ENCODE measurements at places on chromosomes 12 and 14.

GRCh38 chr14:63727231-63727735 lies 582 bp downstream of the SGPP1 start:
- no peak for DNase-seq

DNA sequence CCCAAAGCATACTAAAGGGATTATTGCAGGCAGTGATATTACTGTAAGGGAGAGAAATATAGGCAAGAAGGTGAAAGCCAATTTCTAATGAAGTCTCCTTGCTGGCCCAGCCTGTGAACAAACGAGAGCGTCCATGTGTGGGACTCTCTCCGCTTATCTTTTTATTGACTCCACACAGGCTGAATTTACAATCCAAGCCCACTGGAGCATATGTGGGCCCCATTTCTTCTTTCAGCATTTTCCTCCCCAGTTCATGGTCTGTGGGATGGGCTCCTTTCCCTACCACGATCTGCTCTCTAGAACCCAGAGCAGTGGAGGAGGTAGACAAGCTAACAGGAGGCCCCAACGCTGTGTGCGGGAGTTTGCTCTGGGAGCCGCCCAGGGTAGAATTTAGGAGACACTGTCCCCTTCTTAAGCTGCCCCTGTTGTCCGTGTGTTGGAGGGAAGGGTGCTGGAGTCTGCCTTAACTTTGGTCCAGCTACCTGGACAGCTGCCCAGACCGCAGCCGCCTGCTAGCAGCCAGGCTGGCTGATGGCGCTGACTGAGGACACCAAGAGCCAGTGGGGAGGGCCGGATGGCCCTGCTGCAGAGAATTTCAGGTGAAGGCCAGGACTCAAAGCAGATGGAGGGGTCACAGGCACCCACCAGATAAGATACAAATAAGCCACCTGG lies 3.2 kb upstream of the HOXC11 start:
- DNase-seq, result no peak

DNA sequence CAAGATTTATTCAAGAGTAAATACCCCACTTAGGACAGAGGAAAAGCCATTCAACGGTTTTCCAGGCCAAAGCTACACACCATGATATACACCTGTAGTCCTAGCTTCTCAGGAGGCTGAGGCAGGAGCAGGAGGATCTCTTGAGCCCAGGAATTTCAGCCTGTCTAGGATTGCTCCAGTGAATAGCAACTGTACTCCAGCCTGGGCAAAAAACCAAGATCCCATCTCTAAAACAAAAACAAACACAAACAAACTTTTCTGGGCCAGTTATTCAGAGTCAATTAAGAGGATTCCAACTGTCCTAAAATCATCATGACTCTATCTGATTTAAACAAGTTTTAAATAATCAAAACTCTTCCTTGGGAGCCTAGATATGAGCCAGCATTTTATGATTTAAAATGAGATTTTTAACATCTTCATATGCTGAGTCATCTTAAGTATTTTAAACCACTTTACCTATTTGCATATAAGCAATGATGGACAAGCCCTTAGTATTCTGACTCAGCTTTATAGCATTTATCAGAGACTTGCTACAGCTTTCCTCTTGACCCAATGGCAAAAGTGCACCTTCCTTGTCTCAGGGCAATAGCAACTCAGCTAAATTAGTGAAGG lies 77.1 kb downstream of the KCNMB4 start:
- DNase-seq, result no peak

DNA sequence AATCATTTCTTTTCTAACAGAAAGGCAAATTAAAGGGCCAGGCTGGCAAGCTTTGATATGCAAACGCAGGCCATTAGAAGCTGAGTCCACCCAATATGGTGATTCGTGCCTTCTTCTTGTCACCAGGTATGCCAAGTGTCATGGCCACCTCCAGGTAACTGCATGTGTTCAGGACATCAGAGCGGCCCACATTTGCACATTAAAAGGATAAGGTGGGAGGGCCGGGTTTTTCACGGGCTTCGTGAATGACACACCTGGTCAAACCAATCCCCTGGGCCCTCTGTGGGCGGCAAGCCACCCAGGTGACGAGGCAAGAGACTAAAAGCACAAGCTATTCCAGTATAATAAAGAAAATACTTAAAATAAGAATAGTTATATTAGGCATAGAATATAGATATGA lies 75.9 kb upstream of the TSPAN11 start:
- DNase-seq, result no peak

- DNase-seq, result no peak
Observed at GRCh38 chr14:69004731-69005431, 25.8 kb upstream of the ACTN1 start.

DNA sequence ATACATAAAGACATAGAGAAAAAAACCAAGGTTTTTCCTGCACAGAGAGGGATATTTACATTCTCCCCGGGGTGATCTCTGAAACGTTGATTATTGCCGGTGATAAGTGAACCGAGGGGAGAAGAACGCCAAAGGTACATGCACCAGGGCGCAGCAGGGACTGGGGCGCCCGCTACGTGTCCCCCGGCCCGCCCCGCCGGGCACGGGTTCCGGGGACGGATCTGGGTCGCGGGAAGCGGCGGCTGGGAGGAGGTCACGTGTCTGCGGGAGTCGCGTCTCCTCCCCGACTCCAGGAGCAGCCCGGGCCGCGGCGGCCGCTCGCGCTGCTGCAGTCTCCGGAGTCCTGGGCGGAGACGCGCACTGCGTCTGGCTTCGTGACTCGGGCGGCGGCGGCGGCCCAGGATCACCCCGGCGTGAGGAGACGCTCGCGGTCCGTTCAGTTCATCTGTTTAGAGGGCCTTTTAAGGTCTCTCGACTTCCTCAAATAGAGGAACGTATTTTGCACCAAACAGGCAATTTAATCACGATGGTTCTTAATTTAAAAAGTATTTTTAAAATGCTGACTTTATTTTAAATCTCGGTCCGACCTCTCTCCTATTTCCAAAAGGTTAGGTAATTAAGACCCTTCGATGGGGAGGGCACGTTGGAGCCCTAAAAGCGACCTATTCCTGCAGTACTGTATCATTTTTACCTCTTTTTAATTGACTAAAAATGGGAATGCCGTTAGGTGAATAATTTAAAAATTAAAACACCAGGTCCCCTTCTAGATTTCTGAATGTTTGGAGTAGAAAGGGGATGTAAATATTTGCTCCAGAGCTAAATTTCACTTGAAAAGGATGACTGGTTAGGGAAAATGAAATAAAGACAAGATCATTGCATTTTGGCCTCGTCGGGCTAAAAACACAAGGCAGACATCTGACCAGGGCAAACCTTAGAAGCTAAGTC lies 1.8 kb upstream of the BHLHE41 start:
- peak; percentile 28 for DNase-seq

DNA sequence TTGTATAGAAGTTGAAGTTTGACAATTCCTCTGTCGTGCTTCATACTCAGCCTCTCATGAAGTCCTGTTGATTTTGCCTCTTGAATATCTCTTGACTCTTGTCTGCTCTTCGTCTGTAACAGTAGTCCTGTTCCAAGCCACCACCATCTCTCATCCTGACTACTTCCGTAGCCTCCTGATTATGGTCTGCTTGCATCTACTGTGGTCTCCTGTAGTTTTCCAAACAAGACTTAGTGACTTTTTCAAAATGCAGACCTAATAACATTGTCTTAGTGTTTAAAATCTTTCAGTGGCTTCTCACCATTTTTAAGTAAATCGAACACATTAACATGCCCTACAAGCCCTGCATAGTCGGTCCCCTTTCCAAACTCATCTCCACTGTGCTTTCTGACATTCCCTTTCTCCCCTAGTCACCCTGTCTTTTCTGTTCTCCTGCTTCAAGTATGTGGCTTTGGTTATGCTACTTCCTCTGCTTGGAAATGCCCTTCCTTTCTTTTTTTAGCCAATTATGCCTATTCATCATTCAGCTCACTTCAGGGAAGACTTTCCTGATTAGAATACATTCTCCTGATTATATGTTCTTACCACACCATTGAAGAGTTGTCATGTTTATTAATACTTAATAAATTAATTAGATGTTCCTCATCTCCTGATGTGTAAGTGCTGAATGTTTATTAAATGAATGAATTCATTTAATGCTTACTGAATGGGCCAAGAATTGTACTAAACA lies 2.0 kb downstream of the SCYL2 start:
- DNase-seq, result no peak

GRCh38 chr12:40988824-40989223 lies 199.3 kb upstream of the PDZRN4 start:
- no peak for DNase-seq

DNA sequence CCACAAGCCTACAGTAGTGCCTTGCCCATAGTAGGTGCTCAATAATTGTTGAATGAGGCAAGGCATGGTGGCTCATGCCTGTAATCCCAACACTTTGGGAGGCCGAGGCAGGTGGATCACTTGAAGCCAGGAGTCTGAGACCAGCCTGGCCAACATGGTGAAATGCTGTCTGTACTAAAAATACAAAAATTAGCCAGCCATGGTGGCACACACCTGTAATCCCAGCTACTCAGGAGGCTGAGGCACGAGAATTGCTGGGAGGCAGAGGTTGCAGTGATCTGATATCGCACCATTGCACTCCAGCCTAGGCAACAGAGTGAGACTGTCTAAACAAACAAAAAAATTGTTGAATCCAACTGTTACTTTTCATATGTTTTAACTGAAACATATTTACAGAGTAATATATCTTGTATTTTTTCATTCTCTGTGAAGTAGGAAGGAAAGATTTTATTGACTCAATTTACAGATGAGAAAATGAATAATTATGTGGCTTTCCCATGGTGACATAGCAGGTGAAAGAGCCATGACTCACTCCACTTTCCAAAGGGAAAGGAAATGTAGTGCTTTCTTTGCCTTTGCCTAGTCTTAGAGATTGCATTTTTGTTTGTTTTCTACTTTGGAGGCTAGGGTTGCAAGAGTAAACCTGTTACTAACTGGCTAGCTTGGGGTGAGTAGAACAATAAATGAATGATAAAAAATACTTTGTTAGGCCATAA lies 95.4 kb upstream of the SLC38A4 start:
- no peak for DNase-seq

- no peak for DNase-seq
Observed at GRCh38 chr12:112178796-112179195, 53.4 kb downstream of the TRAFD1 start.

GRCh38 chr14:87233266-87233665 lies 759.7 kb downstream of the GALC start:
- no peak for DNase-seq

GRCh38 chr12:28574746-28575592 lies 384.7 kb downstream of the CCDC91 start:
- no peak for DNase-seq

- DNase-seq, result no peak
Observed at GRCh38 chr12:41683023-41683422, 461.7 kb downstream of the GXYLT1 start.

DNA sequence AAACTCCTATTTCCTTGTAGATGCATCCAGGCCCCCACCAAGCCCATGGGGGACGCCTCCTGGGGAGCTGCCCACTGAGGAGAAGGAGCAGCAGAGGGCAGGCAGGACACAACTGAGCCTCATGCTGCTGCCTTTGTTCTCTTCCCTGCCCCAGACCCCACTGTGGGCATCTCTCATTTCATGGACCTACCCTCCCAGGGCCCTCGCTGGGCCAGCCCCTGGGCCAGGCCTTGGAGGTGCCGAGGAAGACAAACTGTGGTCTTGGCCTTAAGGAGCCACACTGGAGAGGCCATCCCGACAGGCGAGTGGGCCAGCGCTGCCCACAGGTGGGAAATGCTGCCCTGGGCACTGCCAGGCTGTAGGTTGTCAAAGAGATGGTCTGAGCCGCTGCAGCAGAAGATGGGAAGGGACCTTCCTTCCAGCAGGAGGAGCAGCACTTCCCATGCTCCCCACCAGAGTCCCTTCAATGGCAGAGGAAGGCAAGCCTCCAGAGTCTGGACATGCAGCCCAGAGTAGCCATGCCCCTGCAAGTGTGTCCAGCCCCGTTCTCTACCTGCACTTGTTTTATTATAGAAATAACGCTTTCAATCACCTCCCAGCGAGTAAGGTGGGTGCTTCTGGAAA lies 147.4 kb downstream of the BCL11B start:
- DNase-seq, result no peak

- no peak for DNase-seq
Observed at GRCh38 chr14:86915406-86915805, 1077.6 kb downstream of the GALC start.

GRCh38 chr14:78286210-78286609 lies 116.0 kb downstream of the NRXN3 start:
- DNase-seq, result no peak

- DNase-seq, result no peak
Observed at GRCh38 chr12:10718279-10718821, 4.8 kb downstream of the YBX3 start.

DNA sequence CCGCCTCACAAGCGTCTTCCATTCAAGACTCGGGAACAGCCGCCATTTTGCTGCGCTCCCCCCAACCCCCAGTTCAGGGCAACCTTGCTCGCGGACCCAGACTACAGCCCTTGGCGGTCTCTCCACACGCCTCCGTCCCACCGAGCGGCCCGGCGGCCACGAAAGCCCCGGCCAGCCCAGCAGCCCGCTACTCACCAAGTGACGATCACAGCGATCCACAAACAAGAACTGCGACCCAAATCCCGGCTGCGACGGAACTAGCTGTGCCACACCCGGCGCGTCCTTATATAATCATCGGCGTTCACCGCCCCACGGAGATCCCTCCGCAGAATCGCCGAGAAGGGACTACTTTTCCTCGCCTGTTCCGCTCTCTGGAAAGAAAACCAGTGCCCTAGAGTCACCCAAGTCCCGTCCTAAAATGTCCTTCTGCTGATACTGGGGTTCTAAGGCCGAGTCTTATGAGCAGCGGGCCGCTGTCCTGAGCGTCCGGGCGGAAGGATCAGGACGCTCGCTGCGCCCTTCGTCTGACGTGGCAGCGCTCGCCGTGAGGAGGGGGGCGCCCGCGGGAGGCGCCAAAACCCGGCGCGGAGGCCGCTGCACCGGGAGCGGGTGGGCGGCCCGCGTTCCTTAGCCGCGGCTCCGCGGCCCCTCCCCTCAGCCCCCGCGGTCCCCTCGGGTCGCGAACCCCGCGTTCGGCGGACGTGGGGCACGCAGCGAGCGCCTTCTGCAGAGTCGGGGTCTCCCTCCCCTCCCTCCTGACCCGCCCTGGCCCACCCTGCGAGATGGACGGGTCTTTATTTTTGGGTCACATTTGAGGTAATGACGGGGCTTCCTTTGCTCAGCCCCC lies at the start of gene UBC:
UBC (minus strand) TSS at position 259 of the 847 bp plus-strand sequence. CDS start 879 bp downstream, outside the sequence.
- DNase-seq, result peak; percentile 85

- DNase-seq, result peak; percentile 51
Observed at GRCh38 chr14:105019861-105020814, 745 bp downstream of the CDCA4 start.
